ENCODE measurements at places on chromosomes 7 and 10.

DNA sequence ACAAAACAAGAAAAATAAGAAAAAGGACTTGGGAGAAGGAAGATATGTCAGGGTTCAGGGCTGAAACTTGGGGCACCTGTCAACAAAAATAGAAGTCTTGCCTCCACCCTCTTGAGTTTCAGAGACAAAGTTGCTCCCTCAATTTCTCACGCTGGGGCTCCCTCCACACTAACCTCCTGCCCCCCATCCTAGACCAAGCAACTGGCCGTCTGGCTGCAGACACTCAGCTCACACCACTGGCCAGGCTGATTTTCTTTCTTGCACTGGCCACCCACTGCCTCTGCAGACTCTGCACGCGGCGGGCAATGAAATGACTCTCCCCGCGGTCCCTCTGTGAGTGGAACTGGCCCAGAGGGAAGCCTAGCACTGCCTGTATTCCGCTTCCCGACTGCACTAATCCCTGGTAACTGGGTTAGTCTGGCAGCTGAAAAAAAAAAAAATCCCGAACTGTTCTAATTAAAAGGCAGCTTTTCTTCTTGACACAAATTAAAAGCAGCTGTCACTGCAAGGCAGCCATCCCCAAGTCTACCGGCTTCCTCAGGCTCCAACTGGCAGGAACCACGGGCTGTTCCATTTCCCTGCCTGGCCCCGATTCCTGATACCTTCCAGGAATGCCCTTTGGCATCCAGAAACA is 83.5 kb downstream of the SPDYE5 start:
- DNase-seq = no peak

DNA sequence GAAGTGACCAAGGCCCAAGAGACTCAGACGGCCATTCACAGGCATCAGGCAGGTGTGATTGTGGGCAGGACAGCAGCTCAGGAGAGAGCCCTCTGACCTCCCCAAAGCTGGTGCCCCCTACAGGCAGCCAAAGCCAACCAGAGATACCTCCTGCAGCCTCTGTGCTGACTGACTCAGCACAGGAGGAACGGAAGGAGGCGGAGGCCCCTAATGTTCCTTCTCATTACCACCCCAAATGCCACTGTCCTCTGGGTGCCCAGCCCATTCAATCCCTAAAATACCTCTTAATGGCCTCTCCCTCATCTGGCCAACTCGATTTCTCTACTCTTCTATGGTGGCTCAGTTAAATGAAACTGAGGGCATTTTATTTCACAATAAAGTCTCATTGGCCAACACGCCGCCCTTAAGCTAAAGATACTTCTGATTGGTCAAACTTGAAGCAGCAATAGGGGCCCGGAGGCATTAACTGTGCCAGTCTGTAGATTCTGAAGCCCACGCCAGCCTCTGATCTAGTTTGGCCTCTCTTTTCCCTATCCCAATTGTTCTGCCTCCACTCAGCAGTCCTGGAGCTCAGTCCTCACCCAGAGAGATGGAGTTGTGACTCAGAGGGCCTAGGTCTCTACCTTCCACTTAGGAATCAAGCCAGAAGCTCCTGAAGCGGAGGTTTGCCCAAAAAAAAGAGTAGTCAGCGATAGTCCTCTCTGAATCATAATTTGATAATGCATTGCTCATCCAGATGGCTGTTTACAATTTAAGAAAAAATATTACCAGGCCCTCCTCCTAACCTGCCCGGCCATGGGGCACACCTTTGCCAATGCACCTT is 1.2 kb downstream of the CYREN start:
- DNase-seq = peak; percentile 8

GRCh38 chr10:35019041-35020024 is 70.8 kb downstream of the CUL2 start:
- no peak for DNase-seq

DNA sequence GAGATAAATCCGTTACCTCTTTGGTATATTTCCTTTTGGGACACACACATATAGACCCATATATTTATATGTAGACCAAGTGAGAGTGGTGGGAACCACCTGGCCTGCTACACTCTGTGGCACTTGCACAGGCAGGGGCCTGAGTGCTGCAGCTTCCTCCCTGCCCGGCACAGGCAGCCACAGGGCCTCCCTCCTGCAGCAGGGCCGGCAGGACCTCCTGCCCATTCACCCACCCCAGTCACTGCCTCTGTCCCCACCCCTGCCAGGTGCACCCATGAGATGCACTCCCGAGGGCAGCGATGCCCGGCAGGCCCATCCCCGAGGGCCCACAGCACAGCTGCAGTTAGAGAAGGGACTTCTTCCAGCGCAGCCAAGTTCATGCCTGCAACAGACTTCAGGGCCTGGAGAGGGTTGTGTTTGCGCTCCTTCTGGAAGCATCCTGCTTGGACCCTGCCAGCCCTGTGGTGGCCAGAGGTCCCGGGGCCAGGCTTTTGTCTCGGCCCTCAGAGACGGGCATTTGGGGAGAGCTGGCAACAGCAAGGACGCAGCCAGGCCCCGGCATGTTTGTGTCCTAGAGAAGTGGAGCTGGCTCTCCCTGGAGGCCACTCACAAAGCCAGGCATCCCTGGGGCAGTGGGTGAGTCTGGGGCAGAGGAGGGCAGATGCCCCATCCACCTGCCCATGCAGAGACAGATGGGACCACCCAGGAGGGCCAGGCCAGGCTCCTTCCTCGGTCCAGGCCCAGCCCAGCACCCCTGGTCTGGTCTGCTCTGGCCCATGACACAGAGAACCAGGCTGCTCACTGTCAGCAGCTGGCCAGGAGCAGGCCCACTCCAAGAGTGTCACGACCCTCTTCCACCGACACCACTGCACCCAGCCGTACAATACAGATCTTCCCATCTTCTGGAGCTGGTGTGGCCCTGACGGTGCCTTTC is 41.4 kb downstream of the PWWP2B start:
- no peak for DNase-seq

GRCh38 chr10:97757471-97757870 is 14.3 kb downstream of the SFRP5 start:
- DNase-seq = peak; percentile 33

DNA sequence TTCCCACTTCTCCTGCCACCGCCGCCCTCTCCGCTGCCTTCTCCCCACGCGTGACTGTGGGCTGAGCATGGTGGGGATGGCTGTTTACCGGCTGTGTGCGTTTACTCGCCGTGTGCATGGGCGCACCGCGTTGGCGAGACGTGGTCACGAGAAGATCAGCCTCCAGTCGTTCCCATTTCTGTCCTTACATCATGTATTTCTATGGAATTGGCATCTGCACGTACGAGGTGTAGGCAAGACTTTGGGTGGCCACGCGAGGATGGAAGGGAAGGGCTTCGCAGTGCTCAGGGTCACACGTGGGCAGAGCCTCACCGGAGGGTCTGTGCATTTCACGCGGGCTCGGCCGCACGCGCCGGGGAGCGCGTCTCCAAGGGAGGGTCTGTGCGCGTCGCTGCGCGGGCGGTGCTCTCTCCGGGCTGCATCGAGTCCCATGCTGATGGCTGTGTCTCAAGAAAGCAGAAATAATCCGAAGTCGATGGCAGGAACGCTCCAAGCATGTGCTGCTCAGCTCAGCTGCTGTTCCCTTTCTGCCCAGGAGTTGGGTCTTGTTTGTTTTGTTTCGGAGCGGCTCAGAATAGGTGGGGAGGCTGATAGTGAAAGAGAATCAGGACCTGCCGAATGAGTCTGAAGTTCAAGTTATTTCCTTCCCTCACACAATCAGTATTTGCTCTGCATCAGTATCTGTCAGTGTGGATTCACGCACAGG is 973 bp downstream of the CAMK1D start:
- peak; percentile 63 for DNase-seq

DNA sequence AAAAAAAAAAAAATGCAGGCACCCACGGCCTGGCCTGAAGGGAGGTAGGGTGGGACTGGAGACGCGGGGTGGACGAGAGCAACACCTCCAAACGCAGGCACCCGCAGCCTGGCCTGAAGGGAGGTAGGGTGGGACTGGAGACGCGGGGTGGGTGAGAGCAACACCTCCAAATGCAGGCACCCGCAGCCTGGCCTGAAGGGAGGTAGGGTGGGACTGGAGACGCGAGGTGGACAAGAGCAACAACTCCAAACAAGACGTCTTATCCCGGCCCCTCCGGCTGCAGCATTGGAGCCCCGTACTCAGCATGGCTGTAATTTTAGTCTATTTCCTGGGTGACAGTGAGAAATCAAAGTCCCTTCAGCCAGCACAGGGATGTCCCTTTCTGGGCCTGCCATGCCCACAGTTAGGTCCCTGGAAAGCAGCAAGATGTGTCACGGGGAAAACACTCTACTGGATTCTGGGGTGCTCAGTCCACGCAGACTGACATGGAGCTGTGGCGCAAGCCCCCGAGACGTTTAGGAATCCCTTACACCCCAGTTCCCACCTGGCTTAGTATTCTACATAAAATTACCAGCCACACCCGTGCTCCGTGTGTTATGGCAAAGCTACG is 119.9 kb downstream of the WDR37 start:
- DNase-seq = no peak

DNA sequence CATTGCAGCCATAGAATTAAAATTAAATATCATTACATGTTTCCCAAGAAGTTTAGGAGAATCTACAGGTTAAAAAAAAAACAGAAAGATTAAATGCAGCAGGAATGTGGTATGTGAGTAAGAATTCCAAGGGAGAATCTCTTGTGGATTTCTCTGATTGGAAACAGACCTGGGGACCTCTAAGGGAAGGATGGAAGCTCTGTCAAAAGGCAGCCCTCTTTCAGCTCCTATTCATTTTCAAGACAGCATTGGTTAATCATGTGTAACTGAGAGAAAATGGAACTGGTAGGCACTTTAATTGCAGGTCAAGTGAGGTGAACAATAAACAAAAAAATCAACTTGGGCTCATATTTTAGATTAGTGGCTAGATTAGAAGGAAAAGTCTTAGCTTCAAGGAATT is 81.4 kb upstream of the MTPN start:
- no peak for DNase-seq

DNA sequence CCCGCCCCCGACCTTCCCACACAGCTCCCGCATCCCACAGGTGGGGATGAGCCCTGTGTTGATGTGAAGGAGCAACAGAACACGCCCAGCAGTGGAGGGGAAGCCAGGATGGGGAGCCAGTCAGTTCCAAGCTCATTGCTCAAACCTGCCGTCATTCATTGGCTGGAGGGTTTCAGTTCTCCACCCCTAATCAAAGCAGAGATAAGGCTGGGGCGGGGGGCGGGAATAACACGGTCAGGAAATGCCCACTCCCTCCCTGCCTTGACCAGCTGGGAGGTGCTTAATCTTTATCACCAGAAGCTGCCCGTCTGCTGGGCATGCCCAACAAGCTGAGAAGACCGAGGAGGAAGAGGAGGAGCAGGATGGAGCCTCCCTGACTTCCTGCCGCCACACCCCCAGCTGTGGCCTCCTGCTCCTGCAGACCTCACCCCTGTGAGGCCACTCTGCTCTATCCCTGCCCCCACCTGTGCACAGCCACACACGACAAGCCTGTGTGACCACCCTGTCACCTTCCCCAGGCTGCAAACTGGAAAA is 265.1 kb downstream of the ZEB1 start:
- DNase-seq = no peak

DNA sequence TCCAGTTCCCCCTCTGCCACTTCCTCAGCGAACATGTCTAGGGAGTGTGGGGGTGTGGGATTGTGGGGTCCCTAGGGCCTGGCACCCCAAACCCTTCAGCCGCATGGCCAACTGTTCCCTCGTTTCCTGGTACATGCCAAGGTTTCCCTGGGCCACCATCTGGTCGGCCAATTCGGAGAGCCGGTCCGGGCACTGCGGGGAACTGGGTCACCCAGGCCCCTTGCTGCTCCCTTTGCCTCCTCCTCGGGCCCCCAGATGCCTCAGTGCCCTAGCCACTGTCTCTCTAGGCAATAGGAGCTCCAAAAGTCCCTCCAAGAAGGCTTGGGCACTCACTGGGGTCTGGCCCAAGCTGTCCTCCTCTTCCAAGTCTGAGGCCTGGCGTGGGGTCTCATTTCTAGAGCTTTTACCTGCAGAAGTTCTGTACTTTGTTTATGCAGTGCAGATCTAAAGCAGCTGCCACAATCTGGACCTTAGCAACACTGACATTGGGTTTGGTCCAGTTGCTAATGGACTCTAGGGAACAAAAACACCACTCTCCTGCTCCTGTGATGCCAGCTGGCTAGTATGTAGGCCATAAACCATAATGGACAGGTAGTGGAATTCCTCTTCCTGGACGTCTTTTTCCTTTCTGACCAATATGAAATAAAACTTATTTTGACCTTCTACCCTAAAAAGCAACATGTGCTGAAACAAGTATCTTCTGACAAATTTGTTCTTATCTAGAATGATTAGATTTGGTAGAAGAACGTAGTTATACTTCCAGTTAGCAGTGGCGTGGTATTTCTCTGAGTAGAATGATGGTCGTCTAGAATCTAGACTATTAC is 172.9 kb downstream of the LRRC4 start:
- no peak for DNase-seq

DNA sequence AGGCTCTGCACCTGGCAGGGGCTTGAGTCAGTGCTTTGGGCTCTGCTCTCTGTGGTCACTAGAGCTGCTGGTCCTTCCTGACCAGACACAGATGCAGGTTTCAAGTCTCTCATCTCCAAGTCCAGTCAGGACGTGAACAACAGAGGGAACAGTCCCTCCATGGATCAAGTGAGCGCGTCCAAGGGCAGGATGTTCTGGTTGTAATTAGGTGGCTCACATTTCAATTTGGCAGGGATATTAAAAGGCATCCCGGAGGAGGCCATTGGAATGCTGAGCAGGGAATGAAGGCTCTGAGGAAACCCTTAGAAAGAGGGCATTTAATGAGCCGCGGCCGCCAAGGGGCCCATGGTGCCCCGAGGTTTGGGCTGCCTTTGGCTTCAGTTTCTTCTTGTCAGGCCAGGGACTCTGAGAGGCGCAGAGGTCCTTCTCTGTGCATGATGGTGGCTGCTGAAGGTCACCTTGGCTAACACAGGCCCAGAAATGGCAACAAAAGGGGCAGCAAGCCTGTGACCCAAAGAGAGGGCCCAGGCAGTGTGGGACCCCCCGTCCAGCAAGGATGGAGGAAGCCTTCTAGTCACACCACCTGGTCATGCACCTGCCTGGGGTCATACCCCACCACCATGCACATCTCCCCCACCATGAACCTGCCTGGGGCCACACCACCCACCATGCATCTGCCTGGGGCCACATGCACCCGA is 30.7 kb upstream of the INPP5A start:
- peak; percentile 83 for DNase-seq

All from kidney (tissue), 22 donors.